ENCODE measurements at places on chromosomes 16 and 17.

DNA sequence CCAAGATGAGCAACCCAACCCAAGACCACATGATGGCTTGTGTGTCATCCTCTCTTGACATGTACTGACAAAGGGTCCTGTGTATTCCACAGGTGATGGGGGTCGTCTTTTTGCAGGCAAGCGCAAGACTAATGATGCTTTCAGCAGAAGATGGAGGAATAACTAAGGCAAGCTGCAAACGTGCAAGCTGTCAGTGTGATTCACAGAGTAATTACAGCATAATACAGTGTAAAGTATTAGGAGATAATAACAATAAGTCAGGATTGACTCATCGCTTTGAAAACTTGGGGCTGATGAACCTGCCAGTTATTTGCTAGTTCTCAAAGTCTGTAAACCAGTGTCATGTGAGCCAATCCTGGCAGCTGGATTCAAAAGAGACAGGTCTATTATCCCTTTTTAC is 41.6 kb upstream of the ASIC2 start:
- DNase-seq = no peak

DNA sequence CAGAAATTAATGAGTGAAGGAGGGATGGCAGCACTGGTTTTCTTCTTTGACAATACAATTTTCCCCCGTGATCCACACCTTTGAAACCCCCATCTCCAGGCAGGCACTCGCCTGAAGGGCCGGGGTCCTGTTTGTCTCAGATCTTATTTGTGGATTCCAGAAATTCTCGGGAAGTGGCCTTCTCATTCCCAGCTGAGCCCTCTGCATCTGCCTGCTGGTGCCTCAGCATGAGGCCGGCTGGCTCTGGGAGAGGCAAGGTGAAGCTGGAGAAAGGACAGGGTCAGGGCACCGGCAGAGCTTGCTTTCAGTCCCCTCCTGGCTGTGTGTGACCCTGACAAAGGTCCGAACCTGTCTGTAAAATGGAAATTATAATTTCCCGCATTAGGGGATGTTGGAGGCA is 35.8 kb upstream of the C1QL1 start:
- DNase-seq = no peak

GRCh38 chr17:36885153-36885735 is 52.0 kb upstream of the LHX1 start:
- no peak for DNase-seq

GRCh38 chr17:63480192-63480784 is 3.4 kb downstream of the ACE start:
- no peak for DNase-seq

- no peak for DNase-seq
These were observed 416.8 kb upstream of the ASIC2 start for GRCh38 chr17:33709881-33710280.

DNA sequence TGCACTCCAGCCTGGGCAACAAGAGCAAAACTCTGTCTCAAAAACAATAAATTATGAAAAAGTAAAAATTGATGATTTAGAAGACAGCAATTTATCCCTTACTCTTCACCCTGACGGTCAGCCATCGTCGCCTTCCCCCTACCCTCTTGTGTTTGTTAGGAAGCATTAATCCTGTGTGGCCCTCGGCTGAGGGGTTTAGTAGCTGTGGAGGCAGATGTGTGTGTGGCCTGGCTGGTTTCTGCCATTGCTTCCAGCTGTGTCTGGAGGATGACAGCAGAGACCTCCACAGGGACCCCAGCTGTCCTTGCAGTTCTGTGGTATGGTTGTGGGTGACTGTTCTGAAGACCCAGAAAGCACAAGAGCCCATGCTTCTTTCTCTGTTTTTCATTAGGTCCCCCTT is 25.9 kb downstream of the DBNDD1 start:
- no peak for DNase-seq

GRCh38 chr17:82391496-82392066 is 20.0 kb downstream of the UTS2R start:
- no peak for DNase-seq

DNA sequence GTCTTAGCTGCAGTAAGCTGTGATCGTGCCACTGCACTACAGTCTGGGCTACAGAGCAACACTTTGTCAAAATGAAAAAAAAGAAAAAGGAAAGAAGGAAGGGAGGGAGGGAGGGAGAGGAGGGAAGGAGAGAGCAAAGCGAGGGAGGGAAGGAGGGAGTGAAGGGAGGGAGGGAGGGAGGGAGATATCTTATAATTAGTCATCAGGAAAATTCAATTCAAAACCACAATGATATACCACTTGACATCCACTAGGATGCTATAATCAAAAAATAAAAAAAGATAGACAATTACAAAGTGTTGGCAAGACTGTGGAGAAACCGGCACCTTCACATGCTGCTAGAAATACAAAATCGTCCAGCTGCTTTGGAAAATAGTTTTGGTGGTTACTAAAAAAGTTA is 93.8 kb downstream of the CDC27 start:
- no peak for DNase-seq

GRCh38 chr17:30530346-30531025 is 53.3 kb downstream of the GOSR1 start:
- no peak for DNase-seq

DNA sequence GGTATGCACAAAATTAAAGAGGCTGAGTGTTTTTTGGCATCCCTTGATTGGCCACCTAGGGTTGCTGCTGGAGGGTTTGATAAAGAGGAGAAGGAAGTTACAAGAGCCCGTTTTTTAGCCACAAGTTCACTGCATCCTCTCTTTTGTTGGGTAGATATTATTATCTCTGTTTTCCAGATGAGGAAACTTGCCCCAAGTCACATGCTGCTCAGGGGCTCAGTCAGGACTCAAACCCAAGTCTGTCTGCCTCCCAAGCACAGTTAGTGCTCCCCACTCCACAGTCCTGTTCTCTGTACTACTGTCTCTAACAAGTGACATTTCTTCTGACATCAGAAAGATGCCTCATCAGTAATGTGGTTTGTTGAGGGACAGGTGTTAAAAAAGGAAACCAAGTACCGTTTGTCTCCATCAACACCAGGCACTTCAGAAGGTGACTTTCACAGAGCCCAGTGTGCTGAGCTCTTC is 1.4 kb downstream of the NT5M start:
- DNase-seq = no peak

GRCh38 chr17:42288803-42289610 is 709 bp downstream of the STAT5A start:
- no peak for DNase-seq

DNA sequence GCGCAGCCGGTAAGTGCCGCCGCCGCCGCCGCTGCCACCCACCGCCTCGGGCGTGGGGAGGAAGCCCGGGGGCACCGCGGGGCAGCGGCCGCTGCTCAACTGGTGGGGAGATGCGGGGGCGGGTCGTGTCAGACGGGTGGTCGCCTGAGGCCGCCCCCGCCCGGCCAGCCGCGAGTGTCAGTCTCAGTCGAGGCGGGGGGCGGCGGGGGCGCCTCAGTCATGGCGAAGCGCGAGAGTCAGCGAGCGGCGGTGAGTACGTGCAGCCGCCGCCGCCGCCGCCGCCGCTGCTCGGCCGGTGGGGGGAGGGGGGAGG is 76.2 kb downstream of the CHD9 start:
- no peak for DNase-seq

DNA sequence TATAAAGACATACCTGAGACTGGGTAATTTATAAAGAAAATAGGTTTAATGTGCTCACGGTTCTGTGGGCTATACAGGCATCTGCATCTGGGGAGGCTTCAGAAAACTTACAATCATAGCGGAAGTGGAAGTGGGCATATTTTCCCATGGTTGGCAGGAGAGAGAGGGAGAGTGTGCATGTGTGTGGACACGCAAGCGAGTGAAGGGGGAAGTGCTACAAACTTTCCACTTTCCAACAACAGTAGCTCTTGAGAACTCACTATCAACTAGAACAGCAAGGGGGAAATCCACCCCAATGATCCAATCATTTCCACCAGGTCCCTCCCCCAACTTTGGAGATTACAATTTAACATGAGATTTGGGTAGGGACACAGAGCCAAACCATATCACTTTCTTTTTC is 11.1 kb downstream of the TAOK1 start:
- DNase-seq = no peak

- no peak for DNase-seq
These were observed 89.5 kb downstream of the MARF1 start for GRCh38 chr16:15553313-15554088.

- DNase-seq = no peak
These were observed 1.1 kb downstream of the LGALS9 start for GRCh38 chr17:27631897-27632725.

DNA sequence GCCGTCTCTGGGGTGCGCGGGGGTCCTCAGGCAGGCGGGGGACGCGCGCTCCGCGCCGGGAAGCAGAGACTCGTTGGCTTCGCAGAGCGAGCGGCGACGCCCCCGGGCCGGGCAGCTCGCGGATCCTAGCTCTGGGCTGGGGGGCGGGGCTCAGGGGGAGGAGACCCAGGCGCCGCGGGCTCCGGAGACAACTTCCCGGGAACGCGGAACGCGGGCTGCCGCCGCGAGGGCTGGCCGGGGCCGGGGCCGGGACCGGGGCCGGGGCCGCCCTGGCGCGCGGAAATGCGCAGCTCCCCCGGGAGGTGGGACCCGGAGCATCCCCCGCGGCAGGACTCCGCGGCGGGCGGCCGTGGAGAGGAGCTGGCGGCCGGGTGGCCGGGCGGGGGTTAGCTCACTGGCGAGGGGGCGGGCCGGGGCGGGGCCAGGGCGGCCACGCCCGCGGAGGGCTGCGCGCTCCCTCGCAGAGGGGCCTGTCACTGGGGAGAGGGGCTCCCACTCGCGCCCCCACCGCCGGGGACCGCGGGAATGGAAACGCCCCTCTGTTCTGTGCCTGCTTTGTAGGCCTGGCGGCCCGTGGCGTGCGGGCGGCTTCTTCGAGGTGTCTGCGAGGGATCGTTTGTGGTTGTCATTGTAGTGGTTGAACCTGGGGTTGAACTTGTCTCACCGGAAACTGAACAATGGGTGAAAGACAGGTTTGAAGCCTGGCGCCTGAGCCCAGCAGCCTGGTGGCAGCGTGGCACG is at the start of gene GAS7:
TSS of gene GAS7 (minus strand) at position 98 of the 741 bp plus-strand sequence.
- DNase-seq = no peak

- no peak for DNase-seq
These were observed 423.9 kb downstream of the HS3ST3B1 start for GRCh38 chr17:14724770-14725169.

DNA sequence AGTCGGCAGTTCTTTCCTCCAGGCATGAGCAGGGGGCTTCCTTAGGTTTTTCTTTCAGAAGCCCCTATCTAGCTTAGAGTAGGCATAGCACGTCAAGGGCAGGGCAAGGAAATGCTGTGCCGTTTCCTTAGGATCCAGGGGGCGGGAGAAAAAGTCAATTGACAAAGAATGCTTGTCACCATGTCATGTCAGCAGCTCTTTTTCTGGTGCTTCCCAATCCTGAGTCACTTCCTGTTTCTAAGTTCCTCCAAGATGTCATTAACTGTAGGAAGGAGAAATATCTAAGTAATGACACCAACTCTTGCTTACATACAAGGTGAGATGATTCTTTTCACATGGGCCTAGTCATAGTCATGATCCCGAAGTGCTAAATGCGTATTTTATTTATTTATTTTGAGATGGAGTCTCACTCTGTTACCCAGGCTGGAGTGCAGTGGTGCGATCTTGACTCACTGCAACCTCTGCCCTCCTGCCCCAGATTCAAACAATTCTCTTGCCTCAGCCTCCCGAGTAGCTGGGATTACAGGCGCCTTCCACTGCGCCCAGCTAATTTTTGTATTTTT is 35.2 kb downstream of the GJC1 start:
- no peak for DNase-seq

DNA sequence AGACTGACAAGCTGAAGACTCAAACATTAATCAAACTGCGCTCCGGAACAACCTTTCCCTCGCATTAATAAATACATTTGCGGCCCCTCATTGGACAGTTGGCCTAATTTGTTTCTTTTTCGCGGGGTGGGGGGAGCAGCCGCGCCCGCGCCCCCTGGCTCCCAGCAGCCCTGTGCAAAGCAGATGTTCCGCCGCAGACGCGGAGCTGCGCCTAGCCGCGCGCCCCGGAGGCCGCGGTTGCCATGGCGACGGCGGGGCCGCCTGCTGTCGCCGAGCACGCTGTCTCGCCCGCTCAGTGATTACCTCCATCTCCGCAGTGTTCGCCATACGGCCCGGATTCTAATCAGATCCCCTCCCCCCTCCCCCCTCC is 25.5 kb downstream of the COPZ2 start:
- DNase-seq = peak; percentile 90

GRCh38 chr17:16997514-16998429 is 25.9 kb upstream of the TNFRSF13B start:
- DNase-seq = peak; percentile 55

- no peak for DNase-seq
These were observed 13.2 kb downstream of the TERF2IP start for GRCh38 chr16:75660726-75661302.

GRCh38 chr16:68980695-68981315 is 124.6 kb upstream of the HAS3 start:
- DNase-seq = no peak

DNA sequence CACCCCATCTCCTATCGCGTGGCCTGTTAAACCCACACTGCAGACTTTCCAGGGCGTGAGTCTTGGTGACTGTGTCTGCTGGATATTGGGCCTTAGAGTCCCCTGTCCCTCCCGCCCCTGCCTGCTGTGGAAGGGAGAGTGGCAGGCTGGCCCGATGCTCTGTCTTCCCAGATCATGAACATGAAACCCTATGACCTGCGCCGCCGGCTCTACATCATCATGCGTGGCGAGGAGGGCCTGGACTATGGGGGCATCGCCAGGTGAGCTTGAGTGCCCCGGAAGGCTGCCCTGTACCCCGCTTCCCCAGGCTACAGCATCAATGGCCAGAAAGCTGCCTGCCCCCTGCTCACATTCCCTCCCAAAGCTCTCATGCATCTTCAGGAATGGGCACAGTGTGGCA is 19.5 kb upstream of the CLEC18A start:
- no peak for DNase-seq

DNA sequence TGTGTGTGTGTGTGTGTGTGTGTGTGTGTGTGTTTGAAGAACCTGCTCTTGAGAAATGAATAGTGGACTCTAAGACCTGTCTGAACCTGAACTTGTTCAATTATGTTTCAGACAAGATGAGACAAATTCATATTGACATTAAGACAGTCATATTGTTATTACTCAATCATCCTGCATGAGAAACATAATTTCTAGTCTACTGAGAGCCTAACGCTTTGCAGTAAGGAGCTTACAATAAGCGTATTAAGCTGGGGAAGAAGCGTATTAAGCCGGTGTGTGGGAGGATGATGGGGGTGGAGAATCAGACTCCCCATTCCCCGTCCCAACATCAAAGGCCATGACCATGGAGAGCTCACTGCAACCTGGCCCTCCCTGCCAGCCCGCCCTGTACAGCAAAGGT is 22.4 kb upstream of the MNT start:
- no peak for DNase-seq

Measured in NCI-H748 treated with DMSO at 0.1 percent for 48 hours (cell line).